Mesenchymal stem cell (in vitro differentiated cells and primary cell): ENCODE measurements at places on chromosomes 3 and 15.

- DNase-seq = no peak
Measured at GRCh38 chr15:70420086-70420947, 322.6 kb upstream of the TLE3 start.

DNA sequence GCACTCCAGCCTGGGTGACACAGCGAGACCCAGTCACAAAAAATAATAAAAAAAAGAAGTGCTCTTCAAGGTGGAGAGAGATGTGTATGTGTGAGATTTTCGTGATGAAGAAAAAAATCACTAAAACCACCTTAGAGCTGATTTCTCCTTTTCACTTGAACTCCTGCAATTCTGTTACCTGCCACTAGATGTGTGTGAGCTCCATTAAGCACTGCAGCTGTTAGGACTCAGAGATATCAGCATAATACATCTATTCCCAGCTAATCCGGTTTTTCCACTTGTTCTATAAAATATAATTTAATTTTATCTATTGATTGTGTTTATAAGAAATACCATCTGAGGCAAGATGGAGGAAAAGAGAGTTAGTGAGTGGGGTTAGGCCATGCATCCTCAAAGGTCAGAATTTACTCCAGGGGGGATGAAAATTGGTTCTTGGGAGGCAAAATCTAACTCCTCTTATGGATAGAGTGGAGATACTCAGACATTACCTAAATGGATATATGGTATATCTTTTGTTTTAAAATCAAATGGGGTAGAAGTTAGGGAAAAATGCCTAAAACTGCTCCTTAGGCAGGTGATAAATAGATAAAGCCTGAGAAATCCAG lies 152.7 kb downstream of the IL20RB start:
- DNase-seq = peak; percentile 33

DNA sequence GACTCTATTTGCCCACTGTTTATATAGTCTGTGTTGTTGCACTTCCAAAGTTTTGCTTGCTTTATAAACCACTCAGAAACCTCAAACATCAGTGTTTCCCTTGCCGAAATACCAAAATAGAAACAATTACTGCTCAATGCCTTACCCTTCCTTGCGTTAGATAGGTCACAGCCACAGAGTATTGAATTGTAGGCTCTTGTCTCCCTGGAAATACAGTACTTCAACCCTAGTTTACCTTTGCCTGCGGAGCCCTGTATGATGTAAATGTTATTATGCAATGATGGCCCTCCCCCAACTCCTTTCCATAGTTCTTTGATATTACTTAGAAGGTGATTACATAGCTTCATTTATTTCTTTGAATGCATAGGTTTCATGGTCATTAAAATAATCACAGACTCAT lies 44.2 kb downstream of the SOX2 start:
- no peak for DNase-seq

- peak; percentile 41 for DNase-seq
Measured at GRCh38 chr3:81302045-81302444, 459.4 kb downstream of the GBE1 start.

DNA sequence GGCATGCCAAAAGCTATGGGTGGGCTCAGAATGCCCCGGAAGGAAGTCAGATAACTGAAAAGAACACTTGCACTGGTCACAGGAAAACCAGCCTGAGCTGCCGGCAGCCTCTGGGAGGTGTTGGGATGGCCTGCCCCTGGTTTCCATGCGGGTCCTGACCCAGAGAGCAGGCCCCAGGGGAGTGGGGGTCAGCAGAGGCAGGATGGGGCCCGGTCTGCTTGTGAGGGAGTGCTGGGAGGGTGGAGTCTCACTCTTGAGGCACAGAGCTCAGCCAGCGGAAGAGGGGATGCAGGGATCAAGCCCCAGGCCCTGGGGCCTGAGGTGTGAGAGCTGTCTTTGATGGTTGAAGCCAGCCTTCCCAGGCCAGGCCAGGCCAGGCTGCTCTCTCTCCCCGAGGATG lies 2.4 kb upstream of the RPUSD3 start:
- no peak for DNase-seq

- no peak for DNase-seq
Measured at GRCh38 chr3:194953291-194953690, 267.6 kb downstream of the FAM43A start.

DNA sequence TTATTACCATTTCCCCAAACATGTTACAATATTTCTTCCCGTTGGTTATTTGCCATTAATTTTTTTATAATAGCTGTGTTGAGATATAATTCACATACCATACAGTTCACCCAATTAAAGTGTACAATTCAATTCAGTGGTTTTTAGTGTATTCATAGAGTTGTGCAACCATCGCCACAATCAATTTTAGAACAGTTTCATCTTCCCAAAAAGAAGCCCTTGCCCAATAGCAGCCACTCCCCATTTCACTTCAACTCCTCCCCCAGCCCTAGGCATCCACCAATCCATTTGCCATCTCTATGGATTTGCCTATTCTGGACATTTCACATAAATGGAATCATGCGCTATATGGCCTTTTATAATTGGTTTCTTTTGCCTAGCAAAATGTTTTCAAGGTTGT lies 225.1 kb downstream of the EPHB1 start:
- DNase-seq = no peak

GRCh38 chr15:92091155-92091734 lies 237.7 kb downstream of the SLCO3A1 start:
- DNase-seq = no peak

- peak; percentile 61 for DNase-seq
Measured at GRCh38 chr3:32399030-32399620, 7.5 kb downstream of the CMTM7 start.

- DNase-seq = peak; percentile 22
Measured at GRCh38 chr3:123385001-123385401, 63.9 kb downstream of the ADCY5 start.

GRCh38 chr15:88657326-88658069 lies 18.7 kb downstream of the ISG20 start:
- DNase-seq = peak; percentile 29

- peak; percentile 68 for DNase-seq
Measured at GRCh38 chr15:69074001-69074842, 59.7 kb downstream of the NOX5 start.

GRCh38 chr3:86782866-86783265 lies 208.1 kb downstream of the VGLL3 start:
- DNase-seq = no peak

DNA sequence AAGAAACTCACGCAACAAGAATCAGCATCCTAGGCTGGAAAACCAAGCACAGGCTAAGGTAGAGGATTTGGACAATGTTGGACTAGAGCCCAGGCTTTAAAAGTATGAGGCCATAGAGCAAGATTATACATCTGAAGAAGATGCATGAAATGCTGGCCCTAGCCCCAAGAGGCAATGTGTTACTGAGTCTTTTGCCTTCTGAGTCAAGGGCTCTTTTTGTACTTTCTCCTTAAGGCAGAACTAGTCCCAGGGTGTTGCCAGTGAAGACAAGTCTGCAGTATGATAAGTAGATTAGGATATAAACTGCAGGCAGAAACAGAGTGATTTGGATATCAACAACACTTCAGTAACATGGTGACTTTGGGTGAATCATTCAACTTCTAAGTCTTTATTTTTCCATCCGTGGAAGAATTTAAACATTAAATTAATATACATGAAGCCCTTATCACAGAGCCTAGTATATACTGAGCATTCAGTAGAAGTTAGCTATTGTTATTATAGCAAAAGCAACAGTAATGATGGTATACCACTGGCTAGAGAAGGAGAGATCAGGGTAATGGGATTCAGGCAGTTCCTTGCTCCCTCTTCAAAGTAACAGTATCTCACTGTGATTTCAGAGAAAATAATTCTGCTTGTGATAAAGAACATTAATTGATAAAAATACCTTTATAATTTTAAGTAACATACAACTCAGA lies 99.9 kb upstream of the MLF1 start:
- peak; percentile 38 for DNase-seq

DNA sequence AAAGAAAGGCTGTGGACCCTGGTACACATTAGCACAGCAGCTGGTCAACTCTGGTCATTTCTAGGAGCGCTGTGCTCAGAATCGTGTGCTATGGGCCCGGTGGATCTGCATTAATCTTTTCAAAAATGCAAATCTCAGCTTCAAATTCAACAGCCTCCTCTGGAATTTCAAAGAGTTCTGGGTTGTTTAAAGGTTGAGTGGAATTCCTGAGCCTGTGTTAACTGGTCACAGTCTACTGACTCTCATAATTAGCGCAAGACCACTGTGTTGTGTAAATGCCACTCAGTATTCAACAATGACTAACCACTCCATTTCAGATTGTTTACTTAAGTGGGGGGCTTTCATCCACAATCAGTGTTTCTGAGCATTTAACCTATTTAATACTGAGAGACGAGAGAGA lies 2.7 kb upstream of the ARNT2 start:
- DNase-seq = no peak

- DNase-seq = no peak
Measured at GRCh38 chr15:26580943-26581342, 191.9 kb downstream of the GABRB3 start.

GRCh38 chr15:90200534-90201129 lies 498 bp upstream of the SEMA4B start:
- DNase-seq = no peak
